COLO829 (cell line): ENCODE measurements at places on chromosomes 16 and 17.

DNA sequence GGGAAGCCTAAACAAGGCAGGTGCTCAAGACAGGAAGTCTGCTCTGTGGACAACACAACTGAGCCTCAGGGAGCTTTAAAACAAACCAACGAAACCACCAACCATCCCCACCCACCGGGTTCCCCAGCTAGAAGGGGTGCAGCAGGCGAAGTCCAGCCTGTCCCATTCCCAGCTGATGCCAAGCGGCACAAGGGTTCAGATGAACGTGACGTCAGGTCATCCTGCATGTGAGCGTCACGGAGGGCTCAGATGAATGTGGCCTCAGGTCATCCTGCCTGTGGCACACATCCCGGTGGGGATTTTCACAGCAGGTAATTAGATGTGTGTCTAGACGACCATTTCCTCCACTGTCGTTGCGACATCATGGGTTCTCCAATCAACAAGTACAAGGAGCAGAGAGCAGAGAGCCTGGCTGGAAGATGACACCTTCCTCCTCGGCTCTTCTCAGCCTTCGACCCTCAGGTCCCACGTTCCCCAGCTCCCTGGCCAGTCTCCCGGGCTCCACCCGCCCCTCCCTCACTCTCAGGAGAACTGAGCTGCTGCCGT is 246.5 kb downstream of the FOXL1 start:
- no peak for DNase-seq

DNA sequence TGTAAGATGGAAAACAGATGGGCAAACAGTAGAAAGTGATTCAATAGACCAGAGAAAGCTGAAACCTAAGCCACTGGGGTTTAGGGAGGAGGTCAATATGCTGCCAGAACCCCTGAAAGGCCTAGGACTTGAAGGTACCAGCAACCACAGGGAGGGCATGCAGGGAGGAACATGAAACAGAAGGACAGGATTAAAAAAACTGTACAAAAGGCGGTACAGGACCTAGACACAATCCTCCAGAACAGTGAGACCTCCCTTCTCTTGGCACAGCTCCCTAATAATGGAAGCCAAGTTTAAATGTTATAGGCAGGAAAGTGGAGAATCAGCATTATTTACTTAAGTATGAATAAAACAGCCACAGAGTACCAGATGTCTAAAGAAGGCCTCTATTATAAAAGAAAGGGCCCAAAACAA is 105.5 kb downstream of the SPAG9 start:
- DNase-seq: no peak

DNA sequence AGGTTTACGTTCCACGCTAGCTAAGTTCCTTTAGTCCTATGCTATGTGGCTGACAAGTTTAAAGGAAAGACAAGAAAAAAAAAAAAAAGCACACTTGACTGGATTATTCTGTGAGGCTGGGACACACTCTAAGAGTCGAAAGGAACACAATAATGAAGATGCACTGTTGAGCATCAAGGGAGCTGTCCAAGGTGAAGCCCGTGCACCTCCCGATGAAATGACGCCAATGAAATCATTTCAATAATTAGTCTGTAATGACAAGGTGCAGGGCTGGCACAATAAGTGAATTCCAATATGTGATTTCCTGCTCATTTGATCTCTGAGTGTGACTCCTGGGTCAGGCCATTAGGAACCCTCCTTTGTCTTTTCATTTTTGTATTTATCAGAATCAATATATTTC is 232.9 kb downstream of the CDH13 start:
- DNase-seq: no peak

GRCh38 chr17:13749891-13750235 is 148.1 kb upstream of the HS3ST3A1 start:
- no peak for DNase-seq

DNA sequence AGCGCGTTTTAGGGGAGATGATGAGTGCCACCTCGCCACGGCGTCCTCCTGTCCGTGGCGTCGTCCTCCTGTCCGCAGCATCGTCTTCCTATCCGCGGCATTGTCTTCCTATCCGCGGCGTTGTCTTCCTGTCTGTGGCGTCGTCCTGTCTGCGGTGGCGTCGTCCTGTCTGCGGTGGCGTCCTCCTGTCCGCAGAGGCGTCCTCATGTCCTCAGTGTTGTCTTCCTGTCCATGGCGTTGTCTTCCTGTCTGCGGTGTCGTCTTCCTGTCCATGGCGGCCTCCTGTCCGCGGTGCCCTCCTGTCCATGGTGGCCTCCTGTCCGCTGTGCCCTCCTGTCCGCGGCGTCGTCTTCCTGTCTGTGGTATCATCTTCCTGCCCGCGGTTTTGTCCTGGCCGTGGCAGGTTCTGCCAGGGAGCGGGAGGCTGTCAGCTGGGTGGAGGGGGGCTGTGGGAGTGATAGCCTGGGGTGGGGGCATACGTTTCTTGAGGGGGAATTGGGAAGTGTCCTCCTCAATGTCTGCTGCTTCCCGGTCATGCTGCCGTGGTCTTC is 30.9 kb downstream of the TBCD start:
- no peak for DNase-seq

DNA sequence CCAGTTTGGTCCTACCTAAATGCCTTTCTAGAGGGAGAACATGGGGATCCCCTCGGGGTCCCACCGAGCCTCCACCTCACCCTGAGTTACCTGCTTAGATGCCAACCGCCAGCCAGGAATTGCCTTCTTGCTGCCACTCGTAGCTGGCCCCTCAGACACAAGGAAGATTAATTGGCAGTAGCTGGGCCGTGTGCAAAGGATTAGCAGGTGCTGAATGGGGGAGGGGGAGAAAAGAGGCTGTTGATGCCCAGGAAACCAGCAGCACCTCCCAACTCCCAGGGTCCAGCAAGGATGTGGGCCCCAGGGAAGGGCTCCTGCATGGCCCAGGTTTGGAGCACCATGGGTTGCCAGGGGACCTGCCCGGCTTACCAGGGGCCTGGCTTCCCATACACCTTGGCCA is at the start of gene CNGB1:
CNGB1 (minus strand) TSS at position 159 of the 400 bp plus-strand sequence. CDS start 3,842 bp downstream, outside the sequence.
- no peak for DNase-seq

GRCh38 chr17:78977681-78977943 is 2.1 kb downstream of the LGALS3BP start:
- DNase-seq: no peak

DNA sequence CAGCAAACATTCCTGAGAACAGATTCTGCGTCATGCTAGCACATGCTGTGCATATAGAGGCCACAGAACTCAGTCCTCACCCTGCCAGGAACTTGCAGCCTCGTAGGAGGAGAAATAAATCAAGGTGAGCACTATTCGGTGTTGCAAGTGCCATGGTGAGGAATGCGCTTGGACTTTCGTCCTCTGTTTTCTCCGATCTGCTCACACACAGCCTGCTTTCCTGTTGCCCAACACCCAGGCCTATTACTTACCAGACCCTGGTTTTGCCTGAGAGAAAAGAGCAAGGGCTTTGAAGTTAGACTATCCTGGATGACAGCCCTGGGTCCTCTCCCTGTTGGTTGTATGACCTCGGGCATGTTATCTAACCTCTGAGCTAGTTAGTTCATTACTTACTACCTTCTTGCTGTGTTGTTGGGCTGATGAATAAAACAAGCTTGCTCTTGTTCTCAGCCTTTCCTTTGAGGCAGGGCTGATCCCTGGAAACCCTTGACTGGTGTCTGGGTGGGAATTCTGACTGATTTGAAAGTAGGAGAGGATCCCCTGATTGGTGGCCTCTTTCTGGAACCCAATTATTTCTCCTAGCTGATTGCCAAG is 2.9 kb downstream of the ACSF2 start:
- DNase-seq: no peak

DNA sequence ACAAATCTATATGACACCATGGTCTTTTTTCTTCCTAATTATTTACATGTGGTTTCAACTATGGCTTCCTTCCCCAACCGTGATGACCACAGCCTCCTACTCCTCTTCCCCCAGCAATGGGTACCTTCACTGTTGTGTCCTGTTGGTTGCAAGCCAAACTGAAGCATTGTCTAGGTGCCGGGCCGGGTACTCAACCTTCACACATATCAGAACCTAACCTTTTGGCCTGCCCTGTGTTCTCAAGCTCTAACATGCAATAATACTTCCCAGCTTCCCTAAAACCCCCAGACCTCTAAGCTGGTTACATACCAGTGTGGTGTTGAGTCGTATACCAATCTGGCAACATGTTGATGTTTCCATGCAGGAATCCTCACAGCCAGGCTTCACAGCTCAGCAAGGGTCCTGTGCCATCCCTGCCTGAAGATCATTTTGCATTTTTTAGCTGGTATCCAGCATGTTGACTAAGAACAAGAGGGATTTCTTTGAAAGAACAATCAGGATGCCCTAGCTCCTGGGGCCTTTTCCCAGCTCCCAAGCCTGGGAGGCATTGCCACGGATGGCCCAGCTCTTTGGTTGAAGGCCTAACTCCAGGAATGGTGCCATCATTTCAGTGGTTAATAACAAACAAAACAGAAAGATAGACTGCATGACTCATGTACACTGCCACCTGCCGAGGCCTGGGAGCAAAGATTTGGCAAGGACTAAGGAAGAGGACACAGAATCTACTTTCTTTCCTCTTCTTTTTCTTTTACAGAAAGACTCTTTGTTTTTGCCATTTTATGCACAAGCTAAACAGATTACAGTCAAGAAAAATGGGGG is 373.7 kb upstream of the SALL1 start:
- DNase-seq: peak; percentile 24

DNA sequence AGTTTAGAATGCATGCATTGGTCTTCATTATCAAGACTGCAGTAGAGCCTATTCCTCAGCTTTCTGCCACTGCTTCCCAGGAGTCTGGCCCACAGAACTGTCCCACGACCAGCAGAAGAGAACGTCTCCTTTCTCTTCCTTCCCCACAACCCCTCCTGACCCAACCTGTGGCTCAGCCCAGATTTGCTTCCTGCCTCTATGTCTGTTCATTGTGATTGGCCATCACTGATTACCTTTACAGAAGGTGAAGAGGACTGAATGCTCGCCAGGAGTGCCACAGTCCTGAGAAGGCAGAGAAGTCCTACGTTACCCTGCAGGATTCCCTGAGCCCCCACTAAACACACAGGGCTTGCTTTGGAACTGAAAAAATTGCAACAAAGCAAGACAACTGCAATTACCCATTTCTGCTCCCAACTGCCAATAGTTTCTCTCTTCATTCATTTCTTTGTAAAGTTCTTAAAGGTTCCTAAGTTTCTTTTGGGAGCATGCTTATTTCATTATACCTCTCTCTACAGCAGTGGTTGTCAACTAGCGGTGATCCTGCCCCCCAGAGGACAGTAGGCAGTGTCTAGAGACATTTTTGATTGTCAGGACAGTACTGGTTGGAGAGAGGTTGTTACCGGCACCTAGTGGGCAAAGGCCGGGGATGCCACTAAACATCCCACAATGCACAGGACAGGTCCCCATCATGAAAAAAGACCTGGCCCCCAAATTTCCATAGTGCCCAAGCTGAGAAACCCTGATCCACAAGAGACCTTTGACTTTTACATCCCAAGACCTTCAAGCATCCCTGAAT is 4.5 kb upstream of the NAT9 start:
- peak; percentile 16 for DNase-seq

DNA sequence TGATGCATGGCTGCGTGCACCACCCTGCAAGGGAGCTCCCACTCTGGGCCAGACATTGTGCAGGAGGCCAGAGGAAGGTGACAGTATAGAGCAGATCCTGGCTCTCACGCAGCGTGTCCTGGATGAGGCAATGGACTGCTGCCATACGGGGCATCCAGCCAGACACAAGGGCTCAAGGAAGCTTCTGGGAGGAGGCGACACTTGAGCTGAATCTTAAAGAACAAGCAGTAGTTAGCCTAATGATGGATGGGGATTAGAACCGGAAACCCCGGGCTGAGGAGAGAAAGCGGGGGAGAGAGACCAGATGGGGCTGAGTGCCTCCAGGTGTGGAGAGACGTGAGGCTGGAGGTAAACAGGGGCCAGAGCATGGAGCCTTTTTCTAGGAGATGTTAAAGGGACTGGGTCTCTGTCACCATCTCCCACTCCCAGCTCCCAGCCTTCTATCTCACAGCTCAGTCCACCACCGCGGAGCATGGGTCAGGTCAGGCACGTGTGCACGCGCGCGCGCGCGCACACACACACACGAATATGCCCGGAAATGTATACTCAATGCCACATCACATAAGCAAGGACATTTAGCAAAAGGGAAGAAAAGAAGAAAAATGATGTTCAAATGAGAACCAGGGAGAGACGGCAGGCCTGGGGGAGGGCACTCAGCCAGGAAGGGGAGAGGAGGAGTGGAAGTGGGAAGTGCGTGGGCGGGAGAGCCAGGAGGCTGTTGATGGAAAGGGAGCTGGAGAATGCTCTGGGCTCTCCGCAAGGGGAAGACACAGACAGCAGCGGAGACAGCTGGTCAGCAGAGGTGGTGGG is 46.3 kb downstream of the CCDC42 start:
- no peak for DNase-seq

DNA sequence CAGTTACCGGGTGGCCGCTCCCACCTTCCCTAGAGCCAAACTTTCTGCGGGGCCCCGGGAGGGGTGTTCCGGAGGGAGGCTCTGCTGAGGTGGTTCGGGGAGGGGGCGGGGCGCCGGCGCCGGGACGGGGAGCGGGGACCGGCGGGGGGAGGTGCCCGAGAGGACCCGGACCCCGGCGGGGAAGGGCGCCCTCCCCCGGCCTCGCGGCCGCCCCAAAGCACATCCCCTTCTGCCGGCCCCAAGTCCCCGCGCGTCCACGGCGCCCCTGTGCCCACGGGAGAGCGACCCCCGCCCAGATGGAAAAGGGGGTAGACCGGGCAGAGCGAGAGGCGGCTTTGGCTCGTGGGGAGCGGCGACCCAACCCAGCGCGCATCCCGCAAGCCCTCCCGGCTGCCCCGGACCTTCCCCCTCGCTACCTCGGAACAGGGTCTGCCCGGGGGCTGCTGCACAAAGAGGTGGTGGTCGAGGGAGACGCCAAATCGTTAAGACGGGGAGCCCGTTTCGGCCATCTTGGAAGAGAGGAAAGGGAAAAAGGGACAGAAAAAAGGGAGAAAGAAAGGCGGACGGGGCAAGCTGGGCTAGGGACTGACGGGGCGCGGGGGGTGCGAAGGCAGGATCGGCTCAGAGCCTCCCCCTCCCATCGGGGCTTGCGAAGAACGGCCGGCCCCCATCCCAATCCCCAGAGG is 530 bp downstream of the PCGF2 start:
- DNase-seq: no peak

DNA sequence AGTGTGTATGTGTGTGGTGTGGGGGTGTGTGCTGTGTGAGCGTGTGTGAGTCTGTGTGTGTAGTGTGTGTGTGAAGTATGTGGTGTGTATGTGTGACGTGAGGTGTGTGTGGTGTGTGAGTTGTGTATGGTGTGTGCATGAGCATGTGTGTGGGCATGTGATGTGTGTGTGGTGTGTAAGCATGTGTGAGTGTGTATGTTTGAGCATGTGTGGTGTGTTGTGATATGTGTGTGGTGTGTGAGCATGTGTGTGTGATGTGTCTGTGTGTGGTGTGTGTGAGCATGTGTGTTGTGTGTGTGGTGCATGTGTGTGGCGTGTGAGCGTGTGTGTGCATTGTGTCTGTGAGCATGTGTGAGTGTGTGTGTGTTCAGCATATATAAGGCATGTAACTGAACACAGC is 20.9 kb downstream of the MAPT start:
- DNase-seq: no peak

DNA sequence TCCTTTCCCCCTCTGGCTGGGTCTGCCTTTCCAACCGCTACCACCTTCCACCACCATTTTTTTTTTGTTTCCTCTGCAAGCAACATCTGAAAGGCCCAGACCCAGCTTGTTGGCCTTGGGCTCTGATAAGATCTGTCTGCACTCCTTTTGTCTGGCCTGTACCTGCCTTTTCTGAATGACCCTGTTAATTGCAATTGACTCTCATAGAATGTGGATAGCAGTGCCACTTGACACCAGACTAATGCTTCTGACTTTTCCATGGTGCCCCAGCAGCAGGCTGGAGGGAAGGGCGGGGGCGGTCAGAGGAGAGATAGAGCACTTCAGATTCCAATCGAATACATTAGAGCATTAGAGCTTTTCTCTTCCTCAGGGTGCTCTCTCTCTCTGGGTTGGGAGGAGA is 538.9 kb downstream of the WWOX start:
- no peak for DNase-seq
